GM18507 (cell line): ENCODE measurements at places on chromosomes 1 and 21.

DNA sequence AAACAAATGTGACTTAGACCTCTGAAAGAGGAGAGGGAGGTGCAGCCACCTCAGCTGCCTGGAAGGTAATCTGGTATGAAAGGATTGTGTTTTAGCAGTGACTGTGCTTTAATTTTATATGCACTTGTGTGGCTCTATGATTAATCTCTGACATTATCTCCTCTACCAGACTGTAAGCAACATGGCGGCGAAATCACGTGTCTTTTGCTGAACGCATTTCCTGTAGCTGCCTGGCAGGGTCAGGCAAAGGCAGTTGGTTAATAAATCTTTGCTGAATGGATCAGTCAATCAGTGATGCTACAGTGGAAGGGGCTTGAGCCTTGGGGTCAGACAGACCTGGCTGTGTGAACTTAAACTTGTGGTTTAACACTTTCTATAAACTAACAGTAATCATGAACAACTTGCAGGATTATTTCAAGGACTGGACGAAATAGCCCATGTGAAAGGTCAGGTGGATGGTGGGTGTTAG, 96.9 kb downstream of the ADSS2 start:
- no peak for DNase-seq

GRCh38 chr21:43809346-43809799, 20.0 kb downstream of the RRP1 start:
- DNase-seq = no peak

GRCh38 chr1:200328379-200328778, 81.5 kb downstream of the ZNF281 start:
- no peak for DNase-seq

GRCh38 chr1:38489844-38490270, 369.7 kb downstream of the RRAGC start:
- peak; percentile 40 for DNase-seq

GRCh38 chr1:112359961-112360767, 35.9 kb upstream of the CTTNBP2NL start:
- no peak for DNase-seq

- no peak for DNase-seq
Observed at GRCh38 chr1:29396438-29397255, 160.3 kb downstream of the PTPRU start.

- no peak for DNase-seq
Observed at GRCh38 chr21:26465916-26466315, 107.2 kb downstream of the CYYR1 start.

GRCh38 chr1:4700801-4701200, 46.4 kb downstream of the AJAP1 start:
- DNase-seq = no peak

DNA sequence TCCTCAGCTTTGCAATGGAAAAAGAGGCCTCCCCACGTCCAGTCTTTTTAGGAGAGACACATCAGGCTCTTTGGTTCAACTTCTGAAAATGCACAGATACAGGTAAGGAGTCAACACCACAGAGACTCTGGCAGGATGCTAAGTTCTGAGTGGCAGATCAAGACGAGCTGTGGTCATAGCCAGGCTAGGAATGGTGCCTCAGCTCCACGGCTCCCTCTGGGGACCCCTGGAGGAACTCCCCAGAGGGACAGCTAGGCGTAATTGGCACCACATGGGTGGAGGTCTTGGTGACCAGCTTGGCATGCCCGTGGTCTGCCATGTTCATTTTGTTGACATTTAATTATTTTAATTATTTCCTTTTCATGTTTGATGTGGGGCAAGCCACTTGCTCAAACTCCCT, 206.1 kb downstream of the KAZN start:
- no peak for DNase-seq

DNA sequence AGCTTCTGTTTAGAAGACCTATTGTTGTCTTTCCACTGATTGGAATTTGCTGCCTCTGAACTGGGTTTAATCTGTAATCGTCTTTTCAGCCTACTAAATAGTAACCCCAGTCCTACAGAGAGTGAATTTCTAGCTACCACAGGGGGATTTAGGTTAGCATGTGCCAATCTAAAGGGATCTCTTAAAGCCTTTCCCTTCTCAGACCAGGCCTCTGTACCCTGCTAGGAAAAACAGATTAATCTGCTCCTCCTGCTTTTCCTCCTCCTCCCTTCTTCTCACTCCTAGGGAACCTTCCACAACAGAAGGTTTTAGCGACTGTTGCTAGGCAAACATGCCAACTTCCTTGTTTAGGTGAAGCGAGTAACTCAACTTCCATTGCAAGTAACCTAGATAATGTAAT, 1.3 kb upstream of the RC3H1 start:
- no peak for DNase-seq

DNA sequence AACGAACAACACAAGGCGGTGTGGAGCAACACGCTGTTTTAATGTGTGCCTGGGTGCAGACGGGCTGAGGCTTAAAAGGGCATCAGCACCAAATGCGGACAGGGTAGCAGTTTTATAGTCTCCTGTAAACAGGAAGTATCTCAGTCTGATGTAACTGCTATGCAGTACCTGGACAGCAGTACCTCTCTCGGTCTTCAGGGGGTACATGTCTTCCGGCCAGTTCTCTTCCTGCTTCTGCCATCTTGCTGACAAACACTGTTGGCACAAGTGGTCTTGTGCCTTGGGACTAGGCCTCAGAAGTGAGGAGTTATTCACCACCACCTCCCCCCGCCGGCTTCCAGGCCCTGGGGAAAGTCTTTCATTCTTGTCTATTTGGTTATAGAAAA, 49.7 kb upstream of the APOBEC4 start:
- DNase-seq = no peak

GRCh38 chr1:56577406-56578137, 1.8 kb downstream of the PLPP3 start:
- DNase-seq = no peak

GRCh38 chr1:45730075-45730779, 20.2 kb downstream of the IPP start:
- DNase-seq = no peak

GRCh38 chr1:157407917-157408525, 144.3 kb downstream of the FCRL5 start:
- no peak for DNase-seq

DNA sequence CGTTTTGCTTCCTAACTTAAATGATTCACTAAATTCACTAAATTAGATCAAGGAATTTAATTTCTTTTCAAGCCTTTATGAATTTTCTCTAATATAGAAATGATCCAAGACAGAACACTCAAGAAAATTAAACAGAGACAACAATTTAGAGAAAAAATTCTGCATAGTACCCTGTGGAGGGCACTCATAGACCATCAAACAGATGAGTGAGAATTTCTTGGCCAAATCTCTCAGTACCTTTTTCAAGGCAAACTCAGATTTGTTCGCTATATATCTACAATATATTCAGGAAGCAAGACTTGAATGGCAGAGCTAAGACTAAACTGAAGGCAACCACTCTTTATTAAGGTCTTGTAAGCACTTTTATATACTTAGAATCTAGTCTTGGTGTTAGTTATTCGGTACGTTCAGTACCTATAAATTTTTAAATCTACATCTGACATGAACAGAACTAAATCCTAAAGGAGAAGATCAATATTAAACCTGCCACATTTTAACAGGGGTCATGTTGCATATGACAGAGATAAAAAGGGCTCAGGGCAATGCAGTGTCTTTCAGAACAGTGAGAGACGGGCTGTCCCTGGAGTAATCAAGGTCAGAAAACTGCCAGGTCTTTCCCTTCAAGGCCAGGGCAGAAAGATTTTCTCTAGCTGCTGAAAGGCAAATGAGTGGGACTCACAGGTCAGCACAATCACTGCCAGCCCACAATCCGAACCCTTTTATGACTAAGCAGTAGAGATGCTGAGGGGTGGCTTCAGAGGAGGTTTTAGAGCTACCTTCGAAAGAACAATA, 118.8 kb upstream of the TMPRSS15 start:
- DNase-seq = no peak

- DNase-seq = no peak
Observed at GRCh38 chr1:25341746-25342145, 3.6 kb downstream of the TMEM50A start.

- DNase-seq = no peak
Observed at GRCh38 chr21:25409978-25410377, 197.3 kb downstream of the MRPL39 start.

DNA sequence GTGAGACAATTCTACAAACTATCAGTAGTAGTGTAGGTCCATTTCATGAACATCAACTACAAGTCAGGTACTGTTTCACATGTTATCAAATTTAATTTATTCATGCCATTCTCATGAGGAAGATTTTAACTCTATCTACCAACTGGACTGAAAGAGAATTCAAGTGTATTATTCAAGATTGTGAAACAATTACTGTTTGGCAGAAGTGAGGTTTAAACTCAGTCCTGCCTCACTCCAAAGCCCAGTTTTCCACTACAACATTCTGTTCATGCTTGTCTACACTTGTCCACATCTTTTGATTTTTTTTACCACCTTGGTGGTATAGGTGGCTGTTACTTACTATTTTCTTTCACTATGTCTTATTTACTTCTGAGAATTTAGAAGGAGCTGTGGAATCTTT, 272.9 kb downstream of the TGFB2 start:
- DNase-seq = no peak

DNA sequence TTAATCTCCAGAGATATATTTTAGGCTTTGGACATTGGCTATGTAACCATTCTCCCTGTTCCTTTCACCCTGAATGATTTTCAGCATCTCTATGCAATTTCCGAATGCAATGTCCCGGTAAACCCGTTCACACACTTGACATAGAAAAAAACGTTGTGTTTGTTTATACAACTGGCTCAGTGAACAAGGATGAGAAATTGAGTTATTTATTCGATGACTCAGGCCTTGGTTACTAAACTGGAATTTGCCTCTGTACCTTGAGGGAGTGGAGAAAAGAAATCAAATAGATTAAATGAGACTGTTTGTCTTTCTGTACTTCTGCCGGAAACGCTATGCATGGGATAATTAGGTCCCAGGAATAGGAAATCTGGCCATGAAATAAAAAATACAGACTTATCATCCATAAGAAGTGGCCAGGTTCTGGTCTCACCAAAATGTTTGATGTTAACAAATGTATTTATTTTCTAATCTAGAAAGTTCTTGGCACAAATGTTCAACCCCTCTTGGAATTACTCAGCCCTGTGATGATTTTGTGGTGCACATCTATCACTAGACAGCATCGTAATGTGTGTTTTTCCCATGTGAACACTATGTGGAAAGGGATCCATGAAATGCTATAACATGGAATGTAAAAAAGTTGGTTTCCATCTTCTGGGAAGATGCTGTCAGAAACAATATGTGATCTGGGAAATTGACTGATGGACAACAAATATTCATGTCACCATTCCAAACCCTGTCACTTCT, 253.9 kb downstream of the DUSP10 start:
- DNase-seq = no peak

GRCh38 chr1:62276791-62277190, 42.4 kb downstream of the KANK4 start:
- no peak for DNase-seq

GRCh38 chr1:8121261-8122159, 95.4 kb upstream of the ERRFI1 start:
- no peak for DNase-seq

GRCh38 chr1:22860414-22860800, 112.3 kb downstream of the LACTBL1 start:
- no peak for DNase-seq
